ENCODE measurements at places on chromosomes 2 and 18.

DNA sequence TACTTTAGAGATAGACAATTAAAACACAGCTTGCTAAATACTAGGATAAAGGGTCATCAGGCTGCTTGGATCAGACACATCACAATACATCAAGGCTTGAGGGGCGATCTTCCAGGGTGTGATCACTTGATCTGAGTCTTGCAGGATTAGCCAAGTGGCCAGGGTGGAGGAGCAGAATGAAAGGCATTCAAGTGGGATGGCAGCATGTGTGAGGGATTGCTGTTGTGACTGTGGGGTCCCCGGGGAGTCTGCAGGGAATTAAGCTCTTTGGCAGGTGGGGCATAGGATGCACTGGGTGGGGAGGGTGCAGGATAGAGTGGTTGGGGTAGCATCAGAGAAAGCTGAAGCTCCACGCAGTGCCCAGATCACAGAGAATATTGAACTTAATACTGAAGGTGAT, 58.0 kb upstream of the TMEM163 start:
- no peak for DNase-seq

DNA sequence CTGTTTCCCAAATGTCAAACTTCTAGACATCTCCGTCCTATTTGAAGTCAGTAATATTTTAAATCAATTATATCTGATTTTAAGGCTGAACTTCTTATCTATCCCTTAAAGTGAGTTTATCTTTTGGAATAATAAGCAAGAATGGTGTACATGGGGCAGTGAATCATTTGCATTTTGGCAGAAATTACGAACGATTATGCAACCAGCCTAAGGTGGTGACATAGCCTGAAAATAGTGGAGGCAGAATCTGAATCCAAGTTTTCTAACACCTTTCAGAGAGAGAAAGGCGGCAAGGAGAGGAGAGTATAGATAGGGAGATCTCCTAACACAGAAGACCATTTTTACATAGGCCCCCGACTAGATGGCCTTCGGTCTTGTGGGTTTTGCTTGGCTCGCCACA, 10.7 kb downstream of the ZBTB14 start:
- DNase-seq, result no peak

- no peak for DNase-seq
These were observed 28.7 kb upstream of the SMIM21 start for GRCh38 chr18:75456199-75456631.

- no peak for DNase-seq
These were observed 458.4 kb downstream of the THSD7B start for GRCh38 chr2:137223722-137224121.

DNA sequence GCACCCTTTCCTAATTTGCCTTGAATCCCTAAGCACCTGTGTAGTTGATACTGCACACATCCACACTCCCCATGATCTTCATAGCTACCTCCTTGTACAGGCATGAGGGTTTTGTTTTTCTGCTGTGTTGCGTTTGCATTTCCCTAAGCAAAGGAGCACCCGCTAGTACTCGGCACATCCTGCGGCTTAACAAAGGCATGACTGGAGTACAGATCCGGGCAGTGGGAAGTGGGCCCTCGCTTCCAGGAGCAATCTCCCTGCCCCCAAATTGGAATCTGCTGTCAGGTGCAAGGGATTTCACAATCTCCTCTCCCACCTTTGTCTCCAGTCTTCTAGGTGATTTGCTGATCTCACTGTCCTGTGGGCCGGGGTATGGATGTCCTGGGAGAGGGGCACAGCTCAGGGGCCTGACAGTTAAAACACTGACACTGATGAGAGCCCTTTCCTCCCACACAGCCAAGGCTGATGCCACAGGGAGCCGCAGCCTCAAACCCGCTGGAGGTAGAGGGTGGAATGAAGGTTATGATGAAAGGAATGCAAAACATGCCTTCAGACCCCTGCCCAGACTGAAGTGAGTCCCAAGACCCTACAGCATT, 98.7 kb upstream of the THOC1 start:
- no peak for DNase-seq

GRCh38 chr18:69220529-69220928, 180.2 kb upstream of the DOK6 start:
- no peak for DNase-seq

DNA sequence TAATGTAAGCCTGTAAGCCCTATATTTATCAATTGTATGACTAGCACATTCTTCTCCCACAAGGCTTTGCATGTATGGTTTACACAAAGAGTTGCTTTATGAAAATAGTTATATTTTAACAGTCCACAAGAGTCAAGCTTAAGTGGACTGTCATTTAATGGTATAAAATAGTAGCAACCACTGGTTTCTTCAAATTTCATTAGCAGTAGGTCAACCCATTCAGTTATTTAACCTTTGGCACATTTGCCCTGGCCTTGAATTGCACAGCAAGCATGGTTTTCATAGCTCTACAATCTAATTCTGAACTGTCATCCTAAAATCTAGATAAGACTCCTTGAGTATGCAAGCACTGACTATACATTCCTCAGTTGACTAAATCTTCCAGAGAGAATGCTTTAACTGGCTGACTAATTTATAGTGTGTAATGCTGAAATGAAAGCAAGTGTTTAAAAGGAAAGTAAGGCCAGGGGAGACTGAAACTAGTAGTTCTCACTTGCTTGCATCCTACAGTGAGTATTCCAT, 1.8 kb downstream of the DPP4 start:
- no peak for DNase-seq

DNA sequence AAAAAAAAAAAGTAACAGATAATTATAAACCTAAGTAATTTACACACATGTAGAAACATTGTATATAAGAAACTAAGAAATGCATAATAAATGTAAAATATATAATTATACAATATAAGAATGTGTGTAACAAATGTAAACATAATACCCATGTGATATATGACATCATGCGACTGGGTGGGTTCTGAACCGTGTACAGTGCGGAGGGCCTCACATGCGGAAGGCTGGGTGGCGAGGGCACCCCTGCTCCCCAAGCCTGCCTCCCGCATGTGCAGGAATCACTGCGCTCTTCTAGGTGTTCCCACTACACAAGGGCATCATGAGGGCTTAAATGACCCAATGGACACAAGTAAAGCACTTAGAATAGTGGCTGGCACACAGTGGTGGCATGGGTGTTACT, 2.0 kb downstream of the PTPN18 start:
- no peak for DNase-seq

DNA sequence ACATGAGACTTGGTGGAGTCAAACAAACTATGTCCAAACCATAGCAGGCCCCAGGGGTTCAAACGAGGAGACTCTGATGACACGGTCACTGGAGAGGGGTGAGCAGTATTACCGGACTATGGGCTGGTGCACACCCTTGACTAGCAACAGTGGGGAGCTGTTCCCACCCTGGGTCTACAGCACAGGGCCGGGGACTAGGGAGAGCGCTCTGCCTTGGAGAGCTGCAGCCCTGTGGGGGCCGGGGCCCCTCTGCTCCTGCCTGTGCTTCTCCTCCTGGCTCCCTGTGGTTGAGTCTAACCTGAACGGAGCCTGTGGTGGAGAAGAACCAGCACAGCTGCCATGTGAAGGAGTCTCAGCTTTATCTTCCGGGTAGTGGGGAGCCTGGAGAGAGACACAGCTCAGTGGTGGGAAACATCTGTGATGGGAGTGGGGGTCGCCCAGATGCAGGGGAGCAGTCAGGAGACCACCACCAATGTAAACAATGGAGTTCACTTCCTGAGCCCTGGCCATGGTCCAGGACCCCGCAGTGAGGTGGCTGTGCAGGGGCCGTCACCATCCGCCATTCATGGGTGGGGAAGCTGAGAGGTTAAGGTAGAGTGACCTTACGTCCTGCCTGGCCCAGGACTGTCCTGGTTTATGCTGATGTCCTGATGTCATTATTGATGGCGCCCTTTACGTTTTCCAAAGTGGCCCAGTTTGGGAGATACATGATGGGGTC, 195.7 kb upstream of the TWIST2 start:
- no peak for DNase-seq
